ENCODE measurements at places on chromosomes 16 and 17.
A peak's percentile ranks its signal among the peaks of the same experiment; 100 is the strongest.

GRCh38 chr17:78332991-78333390, 26.9 kb downstream of the SOCS3 start:
- no peak for DNase-seq

GRCh38 chr17:50934161-50934560, 68.0 kb upstream of the TOB1 start:
- no peak for DNase-seq

DNA sequence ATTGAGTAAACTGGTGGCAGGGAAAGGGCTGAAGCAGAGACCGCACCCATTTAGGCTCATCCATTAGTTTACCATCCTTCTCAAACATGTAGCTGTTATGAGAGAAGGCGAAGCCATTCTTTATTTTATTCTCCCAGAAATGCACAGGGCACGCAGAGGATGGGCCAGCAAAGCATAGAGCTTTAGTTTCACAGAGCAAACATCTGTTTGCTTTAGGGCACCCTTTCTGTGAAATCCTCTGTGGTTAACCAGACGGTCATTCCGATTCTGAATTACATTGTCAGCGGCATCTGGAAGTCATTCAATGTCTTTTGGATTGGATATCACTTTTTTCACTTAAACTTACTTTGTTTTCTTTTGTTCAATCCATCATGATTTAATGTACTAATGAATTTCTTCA, 96.0 kb downstream of the TOX3 start:
- no peak for DNase-seq

GRCh38 chr17:75652934-75653549, 13.9 kb downstream of the RECQL5 start:
- DNase-seq = no peak

GRCh38 chr16:78879011-78879410, 721.5 kb downstream of the MAF start:
- no peak for DNase-seq

DNA sequence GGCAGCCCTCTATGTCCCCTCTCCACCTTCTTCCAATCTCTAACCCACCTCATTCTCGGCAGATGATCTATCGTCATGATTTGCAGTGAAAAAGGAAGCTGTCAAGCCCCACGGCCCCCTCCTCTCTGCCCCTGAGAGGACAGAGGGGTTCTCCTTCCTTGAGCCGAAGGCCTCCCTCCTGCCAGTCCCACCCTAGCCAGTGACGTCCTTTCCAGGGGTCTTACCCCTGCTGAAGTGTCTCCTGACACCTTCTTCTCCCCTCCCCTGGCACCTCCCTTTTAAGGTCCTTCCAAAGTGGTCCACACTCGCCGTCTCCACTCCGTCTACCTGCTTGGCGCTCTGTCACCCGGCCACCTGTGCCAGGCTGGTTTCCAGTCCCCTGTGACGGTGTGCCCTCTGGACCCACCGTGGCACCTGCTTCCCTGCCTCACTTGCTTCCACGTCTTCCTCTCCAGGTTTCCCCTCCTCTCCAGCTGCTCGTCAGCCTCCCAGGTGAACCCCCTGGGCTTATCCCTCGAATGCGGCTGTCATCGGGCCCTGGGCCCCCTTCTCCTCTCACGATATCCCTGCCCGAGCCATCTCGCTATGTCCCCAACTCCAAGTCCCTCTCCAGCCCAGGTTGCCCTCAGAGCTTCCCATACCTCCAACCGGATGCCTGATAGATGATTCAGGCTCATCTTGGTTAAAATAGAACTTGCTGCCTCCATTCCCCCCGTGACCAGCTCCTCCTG, 5.7 kb downstream of the CCDC102A start:
- DNase-seq = no peak

- DNase-seq = no peak
Observed at GRCh38 chr17:1060991-1061390, 64.1 kb downstream of the TIMM22 start.

DNA sequence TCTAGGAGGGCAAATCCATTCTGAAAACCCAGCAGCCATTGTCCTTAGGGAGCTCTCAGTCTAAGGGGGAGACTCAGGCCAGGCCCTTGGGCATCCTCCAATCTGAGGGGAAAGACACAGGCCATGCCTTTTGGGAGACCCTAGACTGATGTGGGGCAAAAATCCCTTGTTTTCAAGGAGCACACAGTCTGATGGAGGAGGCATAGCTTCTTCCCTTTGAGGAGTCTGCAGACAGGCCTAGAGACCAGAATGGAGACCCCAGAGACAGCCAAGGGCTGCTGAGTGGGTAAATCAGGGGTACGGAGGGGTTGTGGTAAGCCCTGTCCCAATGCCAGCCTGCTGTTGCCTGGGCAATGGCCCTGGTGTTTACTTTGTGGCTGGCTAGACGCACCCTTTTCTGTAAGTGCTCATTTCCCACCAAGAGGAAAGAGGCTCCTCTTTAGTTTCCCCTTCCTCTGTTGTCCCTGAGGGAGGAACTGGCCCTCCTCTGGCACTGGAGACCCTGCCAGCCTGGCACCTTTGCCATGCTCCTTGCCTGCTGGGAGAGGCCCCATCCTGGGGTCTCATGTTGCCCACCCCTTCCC, 19.3 kb downstream of the ARHGAP23 start:
- DNase-seq = no peak

DNA sequence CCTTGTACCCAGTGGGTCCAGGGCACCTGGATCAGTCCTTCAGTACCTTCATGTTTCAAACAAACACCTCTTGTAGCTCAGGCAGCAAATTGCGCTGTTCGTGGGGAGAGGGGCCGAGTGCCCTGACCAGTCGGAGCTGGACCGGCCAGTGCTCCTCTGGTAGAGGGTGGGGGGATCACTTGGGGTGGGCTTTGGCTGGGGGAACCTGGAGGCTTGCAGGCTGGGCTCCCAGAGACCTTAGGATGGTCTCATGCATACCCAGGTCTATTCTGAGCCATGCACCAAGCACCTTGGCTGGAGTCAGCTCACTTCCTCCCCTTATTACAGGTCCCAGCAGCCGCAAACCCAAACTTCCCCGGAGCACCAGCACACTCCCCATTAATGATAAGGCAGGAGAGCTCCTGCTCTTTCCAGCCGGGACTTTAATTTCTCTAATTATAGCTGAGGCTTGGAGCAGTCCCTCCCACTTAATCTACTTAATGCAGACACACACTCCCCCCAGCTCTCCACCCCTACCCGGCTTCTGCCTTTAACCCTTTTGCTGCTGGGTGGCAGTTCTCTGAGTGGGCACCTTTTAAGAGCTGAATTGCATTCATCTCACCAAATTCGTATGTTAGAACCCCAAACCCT, 26.3 kb upstream of the MGAT5B start:
- no peak for DNase-seq

DNA sequence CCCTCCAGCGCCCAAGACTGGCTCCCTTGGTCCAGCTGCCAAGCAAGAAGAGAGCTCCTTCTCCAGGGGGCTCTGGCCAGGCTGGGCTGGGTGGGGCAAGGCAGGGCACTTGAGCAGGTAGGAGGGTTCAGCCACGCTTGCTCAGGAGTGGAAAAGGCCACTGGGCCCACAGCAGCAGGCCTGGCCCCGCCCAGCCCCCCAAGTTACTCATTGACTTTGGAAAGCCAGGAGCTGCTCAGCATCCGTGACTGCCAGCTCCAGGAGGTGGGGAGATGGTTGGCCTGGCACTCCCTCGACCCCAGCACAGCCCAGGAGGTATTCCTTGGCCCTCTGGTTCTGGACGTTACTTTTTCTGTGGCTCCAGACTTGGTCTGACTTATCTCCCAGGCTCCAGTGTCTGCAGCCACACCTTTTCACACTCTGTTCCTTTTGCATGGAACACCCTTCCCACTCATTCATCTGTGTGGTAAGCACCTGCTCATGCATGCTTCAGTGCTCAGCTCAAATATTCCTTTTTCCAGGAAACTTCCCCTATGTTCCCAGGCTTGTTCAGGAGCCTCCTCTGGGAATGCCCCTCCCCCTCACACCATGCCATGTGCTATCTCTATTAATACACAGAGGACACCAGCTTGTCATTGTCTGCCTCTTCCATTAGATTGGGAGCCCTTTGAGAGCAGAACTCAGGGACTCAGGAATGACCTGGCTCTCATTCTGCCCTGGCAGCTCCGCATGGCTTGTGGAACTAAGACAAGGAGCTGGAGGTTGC, at the start of gene CDH16:
CDH16 (minus strand) TSS at position 83 of the 766 bp plus-strand sequence. CDS start 820 bp downstream, outside the sequence.
- no peak for DNase-seq

- DNase-seq = no peak
Observed at GRCh38 chr16:952321-952720, 18.5 kb downstream of the LMF1 start.

- no peak for DNase-seq
Observed at GRCh38 chr16:84489131-84489530, 15.3 kb downstream of the MEAK7 start.

- no peak for DNase-seq
Observed at GRCh38 chr16:11163761-11164261, 92.2 kb downstream of the SOCS1 start.

- DNase-seq = no peak
Observed at GRCh38 chr17:5971969-5972368, 98.2 kb upstream of the WSCD1 start.

DNA sequence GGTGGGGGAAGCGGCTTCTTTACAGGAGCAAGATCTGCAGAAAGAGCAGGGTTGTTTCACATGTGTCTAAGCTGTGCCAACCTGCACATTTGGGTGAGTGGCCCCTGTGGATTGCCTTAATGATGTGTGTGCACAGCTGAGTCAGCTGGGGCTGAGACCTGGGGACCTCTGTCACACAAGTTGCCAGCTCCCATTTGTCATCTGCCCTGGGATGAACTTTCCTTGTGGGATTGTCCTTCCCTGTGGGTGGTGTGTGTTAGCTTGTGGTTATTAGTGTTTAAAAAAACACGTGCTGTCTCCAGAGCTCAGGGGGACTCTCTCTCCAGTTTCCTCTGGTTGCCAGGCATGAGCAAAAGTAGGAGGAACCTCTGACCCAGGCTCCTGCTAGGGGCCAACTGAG, 400.5 kb upstream of the CCL2 start:
- no peak for DNase-seq

- no peak for DNase-seq
Observed at GRCh38 chr17:36937001-36937958, at the start of gene LHX1. Gene LHX1, plus strand, starts transcription at chr17:36937475. Its CDS starts 723 bp downstream, at chr17:36938198.

- no peak for DNase-seq
Observed at GRCh38 chr17:58757162-58757613, 1.5 kb downstream of the PPM1E start.

- DNase-seq = no peak
Observed at GRCh38 chr16:56777001-56777400, 47.1 kb downstream of the NUP93 start.

DNA sequence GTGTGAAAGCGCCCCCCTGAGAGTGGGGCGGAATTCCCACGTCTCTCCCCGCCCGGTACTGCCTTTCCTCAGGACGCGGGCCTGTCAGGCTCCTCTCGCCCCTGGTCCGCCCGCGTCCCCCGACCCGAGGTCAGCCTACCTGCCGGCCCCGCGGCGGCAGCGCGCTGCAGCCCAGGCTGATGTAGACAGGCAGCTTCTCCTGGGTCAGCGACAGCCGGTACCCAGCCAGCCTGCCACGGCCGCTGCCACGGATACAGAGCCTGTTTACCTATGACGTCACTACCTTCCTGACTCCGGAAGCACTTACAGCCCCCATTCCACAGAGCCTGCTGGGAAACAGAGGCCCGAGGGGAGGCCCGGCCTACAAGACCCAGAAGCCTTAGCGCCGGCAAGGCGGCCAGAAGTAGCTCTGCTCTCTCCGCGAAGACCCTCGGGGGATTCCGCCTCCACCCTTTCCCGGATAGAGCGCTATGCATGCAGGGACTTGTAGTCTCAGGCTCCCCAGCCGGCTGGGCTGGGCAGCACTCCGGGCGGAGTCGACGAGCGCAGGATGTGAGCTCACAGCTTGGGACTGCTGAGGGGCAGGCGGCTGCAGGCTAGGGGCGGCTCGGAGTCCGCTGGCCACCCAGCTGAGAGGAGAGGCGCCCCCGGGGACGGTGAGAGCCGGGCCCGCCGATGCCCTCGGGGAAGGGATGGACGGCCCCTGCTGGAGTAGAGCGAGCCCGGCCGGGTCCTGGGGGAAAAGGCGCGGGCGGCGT, at the start of the genes IFT20 and TNFAIP1:
IFT20 (minus strand) TSS at position 272 of the 758 bp plus-strand sequence. CDS start 3,487 bp downstream, outside the sequence.
TNFAIP1 (plus strand) TSS at position 561 of the 758 bp plus-strand sequence. CDS start 3,761 bp downstream, outside the sequence.
- DNase-seq = peak; percentile 98

DNA sequence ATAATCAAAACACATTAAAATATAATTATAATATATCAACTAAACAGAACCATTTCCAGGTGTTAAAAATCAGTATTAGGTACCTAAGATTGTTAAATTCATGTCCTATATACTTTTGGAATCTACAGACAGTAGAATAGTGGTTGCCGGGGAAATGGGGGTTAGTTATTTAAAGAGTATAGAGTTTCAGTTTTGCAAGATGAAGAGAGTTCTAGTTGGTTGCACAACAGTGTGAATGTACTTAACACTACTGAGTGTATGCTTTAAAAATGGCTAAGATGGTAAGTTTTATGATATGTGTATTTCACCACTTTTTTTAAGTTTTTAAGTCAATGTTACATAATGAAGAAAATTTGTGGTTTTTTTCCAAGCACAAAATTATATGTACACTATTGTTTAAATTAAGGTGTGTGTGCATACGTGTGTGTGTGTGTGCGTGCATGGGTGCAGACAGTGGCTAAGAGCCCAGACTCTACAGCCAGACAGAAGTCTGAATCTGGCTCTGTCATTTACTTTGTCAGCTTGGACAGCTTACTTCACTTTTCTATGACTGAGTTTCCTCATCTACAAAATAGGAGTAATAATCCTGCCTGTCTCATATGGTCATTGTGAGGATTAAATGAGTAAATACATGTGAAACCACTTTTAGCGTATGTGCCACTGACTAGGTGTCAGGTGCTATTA, 25.3 kb upstream of the PHAF1 start:
- no peak for DNase-seq

GRCh38 chr16:49502136-49502881, 128.7 kb downstream of the C16orf78 start:
- DNase-seq = no peak

DNA sequence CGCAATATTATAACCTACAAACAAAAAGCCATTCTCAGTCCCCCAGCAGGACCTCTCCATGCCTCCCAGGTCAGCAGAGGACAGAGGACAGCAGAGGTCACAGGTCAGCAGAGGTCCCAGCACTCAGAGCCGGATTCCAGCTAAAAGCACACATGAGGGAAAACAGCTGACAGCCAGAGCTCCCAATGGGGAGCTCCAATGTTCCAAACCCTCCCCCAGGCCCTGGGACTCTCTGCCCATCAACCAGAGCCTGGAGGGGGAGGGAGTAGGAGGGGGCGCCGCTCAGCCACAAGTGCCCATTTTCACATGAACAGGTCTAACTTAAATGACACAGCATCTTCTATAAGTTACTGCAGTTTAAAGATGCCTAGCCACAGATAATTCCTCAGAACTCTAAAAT, 77.5 kb downstream of the ANKRD11 start:
- DNase-seq = no peak

- peak; percentile 22 for DNase-seq
Observed at GRCh38 chr17:17749921-17750320, 68.7 kb downstream of the RAI1 start.

- DNase-seq = no peak
Observed at GRCh38 chr16:12337871-12338655, 361.5 kb downstream of the SNX29 start.

GRCh38 chr16:47198180-47198575, 54.4 kb upstream of the NETO2 start:
- DNase-seq = no peak

GRCh38 chr17:62802561-62803205, 5.4 kb downstream of the MARCHF10 start:
- DNase-seq = no peak

GRCh38 chr16:23771027-23771426, 16.2 kb downstream of the CHP2 start:
- DNase-seq = no peak

- no peak for DNase-seq
Observed at GRCh38 chr17:6583411-6583810, 27.1 kb upstream of the PITPNM3 start.

Data from activated CD4-positive, alpha-beta T cell treated with anti-CD3 and anti-CD28 coated beads for 4 hours (primary cell).